Activated CD4-positive, alpha-beta memory T cell treated with anti-CD3 and anti-CD28 coated beads, Interleukin-2, amount 10 ng/mL, durations not matched to agents 7 days and 5 days (primary cell): ENCODE measurements at places on chromosomes 13 and 19.

GRCh38 chr13:37216331-37216730 lies 110.9 kb upstream of the CSNK1A1L start:
- no peak for DNase-seq

- no peak for DNase-seq
These were observed 2.3 kb downstream of the DDX39A start for GRCh38 chr19:14416817-14417231.

DNA sequence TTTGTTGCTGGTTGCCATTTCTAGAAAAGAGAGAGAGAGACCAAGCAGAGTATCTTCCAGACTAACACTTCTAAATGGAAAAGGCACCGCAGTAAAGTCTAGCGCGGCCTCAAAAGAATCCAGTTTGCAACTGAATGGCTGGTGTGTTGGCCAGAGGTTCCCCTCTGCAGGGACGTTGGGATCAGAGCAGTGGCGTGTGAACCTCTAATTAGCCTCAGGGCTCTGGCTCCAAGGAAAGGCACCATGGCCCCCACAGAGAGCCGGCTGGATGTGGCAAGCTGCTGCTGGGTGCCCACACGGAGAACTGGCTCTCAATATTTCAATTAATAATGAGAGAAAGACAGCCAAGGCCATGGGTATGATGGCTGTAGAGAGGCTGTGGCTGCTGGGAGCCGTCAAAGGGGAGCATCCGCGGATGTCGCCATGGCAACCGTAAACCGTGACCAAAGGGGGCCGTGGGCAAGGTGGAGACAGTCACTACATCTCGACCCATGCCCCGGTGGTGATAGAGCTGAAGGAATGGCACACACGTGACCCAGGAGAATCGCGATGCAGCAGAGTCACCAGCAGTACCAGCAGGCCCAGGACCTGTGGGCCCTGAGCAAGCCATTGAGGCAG lies 9.5 kb downstream of the VSTM2B start:
- DNase-seq: no peak

DNA sequence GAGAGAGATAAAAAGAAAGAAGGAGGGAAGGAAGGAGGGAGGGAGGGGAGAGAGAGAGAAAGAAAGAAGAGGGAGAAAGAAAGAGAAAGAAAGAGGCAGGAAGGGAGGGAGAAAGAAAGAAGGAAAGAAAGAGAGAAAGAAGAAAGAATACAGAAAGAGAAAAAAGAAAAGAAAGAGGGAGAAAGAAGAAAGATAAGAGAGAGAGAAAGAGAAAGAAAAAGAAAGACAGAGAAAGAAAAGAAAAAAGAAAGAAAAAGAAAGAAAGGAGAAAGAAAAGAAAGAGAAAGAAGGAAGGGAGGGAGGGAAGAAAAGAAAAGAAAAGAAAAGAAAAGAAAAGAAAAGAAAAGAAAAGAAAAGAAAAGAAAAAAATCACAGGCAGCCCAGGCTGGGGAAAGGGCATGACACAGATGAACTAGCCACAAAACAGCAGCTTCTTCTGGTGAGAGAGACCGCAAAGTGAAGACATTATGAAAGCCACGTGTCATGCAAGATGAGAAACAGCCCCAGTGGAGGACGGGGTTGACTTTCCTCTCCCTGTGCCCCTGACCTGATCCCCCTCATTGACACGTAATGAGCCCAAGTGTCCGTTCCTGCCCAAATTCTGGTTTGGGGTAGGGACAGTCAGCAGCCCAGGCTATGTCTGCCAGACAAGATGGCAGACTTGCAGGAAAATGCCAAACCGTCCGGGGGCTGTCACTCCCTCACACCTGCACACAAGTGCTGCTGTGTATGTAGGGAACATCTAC lies 102.1 kb downstream of the INSR start:
- DNase-seq: peak; percentile 51

- no peak for DNase-seq
These were observed 65.8 kb upstream of the RFXAP start for GRCh38 chr13:36753176-36753575.

GRCh38 chr13:24141333-24141910 lies 19.1 kb upstream of the SPATA13 start:
- DNase-seq: no peak

DNA sequence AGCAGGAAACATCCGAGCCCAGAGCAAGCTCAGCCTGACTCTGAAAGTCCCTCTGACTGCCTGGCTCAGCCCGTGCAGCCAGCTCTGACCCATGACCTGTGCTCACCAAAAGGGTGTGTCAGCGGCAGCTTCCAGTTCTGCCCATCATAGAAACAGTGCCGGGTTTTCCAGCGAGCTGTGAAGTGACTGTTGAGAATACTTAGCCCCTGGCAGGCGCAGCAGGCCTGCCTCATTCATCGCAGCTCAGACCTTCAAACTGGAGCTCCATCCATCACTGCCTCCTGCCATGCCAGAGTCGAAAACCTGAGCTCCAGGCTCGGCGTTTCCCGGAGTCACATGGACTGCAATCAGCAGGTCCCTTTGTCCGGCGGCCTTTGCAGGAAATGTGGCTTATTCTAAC lies 16.3 kb upstream of the GSX1 start:
- DNase-seq: no peak
